SJSA1 (cell line): ENCODE measurements at places on chromosomes 5 and 9.

DNA sequence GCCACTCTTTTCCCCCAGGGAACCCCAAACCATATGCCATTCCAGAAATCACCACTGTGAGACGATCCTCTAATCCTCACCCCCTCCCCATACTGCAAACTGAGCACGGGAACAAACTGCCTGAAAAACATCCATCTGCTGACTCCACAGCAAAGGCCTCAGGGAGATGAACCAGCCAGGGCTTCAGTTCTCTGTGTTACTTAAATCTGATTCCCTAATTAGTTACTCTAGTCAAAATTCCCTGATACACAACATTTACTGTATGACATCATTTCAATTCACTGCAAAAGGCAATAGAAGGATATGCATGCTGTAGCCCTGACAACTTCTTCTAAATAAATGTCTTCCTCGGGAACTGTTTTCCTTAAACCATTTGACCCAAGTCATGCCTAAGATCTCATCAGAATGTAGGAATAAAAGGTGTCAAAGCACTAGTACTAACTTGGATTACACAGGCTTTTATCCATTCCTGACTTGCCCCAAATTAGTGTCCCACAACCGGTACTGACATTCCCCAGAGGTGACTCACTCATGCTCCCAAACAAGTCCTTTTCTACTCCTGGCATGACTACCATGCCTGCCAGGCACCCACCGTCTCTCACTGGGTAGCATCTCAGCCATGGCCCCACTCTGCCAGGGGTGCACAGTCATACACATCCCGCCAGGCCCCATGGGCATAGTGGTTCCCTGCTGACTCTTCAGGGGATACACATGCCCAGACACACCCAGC is 35.0 kb downstream of the MTX3 start:
- peak; percentile 59 for DNase-seq

DNA sequence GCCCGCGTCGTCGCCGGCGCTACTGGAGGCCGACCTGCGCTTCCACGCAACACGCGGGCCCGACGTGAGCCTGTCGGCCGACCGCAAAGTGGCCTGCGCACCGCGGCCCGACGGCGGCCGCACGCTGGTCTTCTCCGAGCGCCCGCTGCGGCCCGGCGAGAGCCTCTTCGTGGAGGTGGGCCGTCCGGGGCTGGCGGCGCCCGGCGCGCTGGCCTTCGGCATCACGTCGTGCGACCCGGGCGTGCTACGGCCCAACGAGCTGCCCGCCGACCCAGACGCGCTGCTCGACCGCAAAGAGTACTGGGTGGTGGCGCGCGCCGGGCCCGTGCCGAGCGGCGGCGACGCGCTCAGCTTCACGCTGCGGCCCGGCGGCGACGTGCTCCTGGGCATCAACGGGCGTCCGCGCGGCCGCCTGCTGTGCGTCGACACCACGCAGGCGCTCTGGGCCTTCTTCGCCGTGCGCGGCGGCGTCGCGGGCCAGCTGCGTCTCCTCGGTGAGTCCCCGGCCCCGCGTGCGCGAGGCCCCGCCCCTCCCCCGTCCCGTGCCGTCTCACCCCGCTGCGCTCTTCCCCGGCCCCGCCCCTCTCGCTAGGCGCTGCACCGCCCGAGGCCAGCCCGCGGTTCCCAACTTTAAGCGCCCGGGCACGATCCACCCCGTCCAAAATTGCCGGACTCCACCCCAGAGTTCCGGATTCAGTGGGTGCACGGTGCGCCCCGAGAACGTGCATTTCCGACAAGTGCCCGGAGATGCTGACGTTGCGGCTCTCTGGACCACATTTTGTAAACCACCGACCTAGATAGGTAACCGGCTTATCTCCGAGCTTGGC is 42.8 kb downstream of the NEURL1B start:
- DNase-seq: no peak

DNA sequence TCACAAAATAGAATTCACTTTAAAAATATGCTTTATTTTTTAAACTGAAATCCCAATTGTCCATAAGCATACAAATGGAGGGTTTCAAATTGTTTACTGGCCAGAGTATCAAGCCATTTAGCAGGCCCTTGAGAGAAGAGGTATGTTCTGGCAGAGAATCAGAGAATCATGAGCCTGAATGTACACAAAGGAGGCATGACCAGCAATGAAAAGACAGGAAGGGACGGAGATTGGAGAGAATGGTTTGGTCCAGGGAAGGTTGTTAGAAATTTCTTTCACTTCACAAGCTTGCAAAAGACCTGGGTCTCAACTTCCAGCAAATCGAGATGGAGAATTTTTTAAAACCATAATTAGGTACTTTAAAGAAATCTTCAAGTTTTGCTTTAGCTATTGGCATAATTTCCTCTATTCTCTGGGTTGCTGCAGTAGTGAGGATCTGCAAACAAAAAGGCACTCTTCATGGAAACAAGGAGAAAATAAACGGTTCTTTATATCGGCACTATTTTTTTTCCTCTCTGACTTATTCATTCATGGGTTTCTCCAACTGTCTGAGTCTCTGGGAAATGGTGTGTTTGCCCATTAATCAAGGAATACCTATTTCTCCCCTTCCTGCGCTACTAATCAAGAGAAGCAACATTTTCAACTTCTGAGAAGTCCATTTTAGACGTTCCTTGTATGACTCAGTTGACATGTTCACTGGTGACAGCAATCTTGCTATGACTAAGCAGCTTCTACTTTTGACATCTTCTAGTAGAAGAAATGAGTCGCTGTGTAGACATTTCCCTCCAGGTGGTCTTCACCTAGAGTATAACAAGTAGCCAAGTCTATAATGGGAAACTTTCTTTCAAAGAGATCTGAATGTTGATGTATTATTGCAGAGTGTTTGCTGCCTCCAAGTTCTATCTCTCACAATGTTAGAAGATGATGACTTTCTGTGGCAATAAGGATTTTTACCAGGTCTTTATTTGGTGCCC is 23.1 kb upstream of the ERCC6L2 start:
- DNase-seq: no peak

- DNase-seq: no peak
These were observed 35.0 kb upstream of the SLC6A3 start for GRCh38 chr5:1480217-1480616.

- DNase-seq: no peak
These were observed 12.5 kb upstream of the CHD1 start for GRCh38 chr5:98941131-98941883.

DNA sequence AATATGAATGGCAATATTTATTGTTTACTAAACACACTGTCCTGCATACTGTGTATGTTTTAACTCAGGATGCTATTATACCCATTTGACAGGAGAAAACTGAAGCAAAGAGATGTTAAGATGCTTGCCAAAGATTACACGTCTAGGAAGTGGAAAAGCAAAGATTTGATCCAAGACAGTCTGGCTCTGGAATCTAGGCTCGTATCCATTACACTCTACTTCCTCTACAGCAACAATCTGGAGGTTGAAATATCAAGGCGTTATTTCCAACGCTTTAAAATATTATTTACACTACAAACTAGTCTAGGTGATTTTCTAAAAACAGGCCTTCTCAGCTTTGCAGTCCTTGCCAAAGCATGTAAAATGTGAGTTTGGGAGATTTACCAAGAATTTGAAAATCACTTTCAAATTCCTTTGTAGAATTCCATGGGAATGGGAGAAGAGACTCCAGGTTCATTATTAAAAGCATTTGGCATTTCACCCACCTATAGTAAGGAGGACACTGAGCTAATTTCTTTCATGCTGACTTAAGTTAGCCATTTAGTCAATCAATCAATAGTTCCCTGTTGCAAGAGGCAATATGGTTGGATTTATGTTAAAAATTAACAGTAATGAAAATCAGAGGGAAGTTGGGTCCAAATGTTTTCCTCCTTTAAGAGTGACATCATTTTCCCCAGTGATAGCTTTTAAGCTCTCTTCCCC is 356.3 kb upstream of the SMARCA2 start:
- no peak for DNase-seq

DNA sequence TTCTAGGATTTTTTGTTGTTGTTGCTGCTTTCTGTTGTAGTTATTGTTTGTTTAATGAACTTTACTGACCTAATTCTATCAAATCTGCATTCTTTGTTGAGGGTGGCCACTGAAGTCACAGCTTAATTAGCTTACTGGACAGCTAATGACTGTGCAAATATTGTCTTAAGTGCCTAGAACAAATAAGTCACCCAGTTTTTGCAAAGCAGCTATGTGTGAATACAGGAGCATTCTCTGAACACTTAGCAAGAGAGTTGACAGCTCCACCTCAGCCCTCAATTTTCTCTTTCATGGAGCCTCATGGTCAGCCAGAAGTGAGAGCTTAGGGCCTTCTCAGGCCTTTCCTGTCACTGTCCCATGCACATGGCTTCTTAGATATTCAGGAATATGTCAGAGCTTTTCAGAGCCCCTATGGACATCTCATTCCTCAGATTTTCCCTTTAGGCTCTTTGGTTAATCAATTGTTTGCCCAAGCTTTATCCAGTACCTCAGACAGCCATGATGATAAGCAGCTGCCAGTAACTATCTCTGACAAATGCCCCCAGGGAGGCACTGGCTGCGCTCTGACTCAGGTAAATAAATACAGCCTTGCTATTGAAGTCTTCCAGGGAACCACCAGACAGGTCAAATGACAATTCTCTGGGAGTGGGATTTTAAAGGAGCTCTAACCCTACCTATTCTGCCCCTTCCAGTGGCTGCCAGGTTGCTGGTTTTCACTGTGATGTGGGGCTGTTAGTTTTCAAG is 241.4 kb upstream of the IL12B start:
- DNase-seq: no peak

DNA sequence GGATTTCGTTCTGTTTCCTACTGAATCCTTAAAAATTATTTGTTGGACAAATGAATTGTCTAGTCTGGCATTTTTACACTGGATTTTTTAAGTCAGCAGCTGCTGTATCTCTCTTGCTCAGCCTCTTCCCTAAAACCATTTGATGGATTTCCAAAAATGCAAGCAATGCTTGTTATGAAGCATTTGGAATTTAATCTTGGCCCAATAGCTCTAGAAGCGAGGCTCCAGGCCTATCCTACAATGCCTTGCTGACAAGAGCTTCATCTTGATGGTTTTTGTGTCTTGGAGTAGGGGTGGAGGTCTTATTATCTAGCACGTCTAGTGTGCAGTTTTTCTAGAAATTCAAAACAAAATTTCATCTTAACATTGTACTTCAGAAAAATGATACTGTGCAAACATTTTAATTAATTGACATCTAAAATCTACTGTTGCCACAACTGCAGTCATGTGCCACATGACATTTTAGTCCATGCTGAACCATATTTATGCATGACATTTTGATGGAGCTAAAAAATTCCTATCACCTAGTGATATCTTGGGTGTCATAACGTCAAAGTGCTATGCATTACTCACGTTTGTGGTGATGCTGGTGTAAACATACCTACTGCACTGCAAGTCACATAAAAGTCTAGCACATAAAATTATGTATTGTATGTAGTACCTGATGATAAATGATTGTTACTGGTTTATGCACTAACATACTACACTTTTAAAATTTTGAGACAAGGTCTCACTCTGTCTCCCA is 5.9 kb upstream of the RAD23B start:
- DNase-seq: no peak

DNA sequence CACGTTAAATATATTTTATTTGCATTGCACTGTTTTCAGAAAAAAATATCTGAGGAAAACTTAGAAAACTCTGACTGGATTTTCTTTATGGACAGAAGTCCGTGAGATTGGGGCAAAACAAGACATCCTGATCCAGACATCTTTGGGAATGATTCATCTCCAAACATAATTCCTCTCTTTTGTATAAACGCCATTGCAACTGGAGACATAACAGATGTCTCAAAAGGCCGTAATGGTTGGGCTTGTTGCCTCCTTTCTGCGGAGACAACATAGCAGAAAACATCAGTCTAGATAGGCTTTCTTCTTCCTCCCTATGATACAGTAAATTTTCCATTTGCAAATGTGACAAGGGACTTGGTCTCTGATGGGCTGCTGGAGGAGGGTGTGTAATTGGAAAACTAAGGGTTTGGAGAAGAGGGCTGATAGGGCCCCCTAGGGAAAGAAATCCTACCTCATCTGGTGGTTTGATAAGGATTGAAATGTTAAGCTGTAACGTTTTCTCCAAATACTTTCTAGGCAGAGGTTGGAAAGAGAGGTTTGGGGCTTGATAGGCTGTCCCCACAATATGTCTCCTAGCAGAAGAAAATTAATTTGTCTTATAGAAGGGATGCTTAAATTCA is 631.5 kb upstream of the ST8SIA4 start:
- no peak for DNase-seq

DNA sequence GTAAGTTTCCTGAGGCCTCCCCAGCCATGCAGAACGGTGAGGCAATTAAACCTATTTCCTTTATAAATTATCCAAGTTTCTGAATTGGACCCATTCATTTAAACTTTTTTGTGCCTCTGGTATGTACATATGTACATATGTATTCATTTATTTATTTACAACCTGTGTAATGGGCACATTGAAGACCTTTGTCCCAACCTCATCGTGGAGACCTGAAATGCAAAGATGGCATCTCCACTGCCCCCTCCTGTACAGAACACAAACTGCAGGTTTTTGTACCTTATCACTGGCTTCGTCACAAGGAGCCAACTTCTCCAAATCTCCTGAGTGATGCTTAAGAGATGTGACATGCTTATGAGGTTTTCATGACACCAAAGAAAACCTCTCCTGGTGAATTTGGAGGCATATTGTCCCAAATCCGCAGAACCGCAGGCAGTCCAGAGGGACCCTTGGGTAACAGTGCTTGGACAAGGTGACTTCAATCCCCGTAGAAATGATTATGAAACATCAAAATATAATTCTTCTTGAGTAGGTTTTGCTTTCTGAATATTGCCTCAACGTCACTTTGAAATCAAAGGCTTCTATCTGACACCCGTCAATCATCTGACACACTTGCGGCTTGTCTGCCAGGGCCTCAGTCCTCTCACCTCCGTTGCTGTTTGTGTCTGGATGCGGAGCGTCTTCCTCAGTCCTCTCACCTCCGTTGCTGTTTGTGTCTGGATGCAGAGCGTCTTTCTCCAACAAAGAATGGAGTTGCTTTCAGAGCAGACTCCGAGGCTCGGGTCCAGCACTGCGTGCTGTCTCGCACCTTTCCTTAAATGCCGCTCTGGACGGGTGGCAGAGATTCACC is 135.0 kb upstream of the IRX4 start:
- DNase-seq: no peak

DNA sequence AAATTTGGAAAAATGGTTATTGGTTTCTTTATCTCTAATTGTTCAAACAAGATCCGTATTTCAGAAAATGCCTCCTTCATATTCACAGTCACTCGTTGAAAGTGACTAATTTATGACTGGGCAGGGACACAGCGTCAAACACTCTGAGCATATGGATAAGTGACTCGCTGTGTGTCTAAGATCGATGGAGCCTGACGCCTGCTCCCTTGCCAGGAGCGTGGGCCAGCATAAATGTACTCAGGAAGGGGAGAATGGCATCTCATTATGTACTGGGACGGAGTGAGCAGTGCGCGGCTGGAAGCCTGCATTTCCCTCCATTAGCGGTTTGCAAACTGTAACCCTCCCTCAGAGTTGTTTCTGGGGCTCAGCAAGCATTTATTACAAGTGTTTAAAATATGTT is 79.8 kb upstream of the CAST start:
- DNase-seq: no peak

GRCh38 chr5:149550594-149551226 is 529 bp downstream of the CSNK1A1 start:
- DNase-seq: no peak
